RCC 7860 (cell line): ENCODE measurements at places on chromosomes 7 and 10.

GRCh38 chr10:119497243-119497642, 45.3 kb downstream of the RGS10 start:
- no peak for DNase-seq

GRCh38 chr7:42493436-42494198, 256.6 kb upstream of the GLI3 start:
- no peak for DNase-seq

DNA sequence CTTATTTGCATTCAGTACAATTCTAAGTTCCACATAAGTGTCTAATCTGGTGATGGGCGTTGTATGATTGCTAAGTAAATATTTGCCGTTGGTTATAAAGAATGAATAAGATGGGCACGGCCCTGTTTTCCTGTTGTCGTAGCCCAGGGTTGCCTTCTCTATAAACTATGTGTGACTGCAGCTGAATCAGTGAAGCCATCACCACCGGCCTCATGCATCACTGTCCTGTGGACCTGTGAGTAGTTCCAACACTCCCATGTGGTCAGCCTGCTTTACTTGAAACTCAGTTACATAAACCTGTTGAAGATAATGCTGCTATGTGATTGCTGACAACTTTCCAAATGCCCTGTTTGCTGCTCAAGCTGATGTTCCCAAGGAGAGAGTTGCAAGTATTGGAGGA, 21.6 kb upstream of the KLF6 start:
- DNase-seq, result peak; percentile 96

- no peak for DNase-seq
Measured at GRCh38 chr10:104067525-104067924, 18.2 kb downstream of the COL17A1 start.

DNA sequence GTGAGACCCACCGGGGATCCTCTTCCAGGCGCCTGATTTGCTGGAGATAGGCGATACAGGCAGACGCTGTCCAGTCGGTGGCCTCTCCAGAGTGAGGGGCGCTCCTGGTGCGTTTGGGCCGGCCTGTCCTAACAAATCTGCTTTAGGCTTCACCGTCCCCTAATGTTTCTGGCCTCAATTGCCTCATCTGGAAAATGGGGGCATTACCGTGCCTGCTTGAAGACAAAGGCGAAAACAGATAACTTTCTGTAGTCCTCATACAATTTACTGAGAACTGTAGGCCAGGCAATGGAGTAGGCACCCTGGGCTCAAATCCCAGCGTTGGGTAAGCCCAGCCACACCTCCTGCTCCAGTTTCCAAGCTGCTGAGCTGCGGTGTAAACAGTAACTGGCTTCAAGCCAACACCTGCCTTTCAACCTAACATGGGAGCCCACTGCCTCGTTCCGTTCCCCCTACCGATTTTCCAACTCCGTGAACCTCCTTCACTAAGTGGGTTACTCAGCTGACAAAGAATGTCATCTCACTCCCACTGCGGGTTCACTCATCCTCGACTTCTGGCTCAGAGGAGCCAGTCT, 589 bp upstream of the ZFAND4 start:
- DNase-seq, result no peak

- DNase-seq, result peak; percentile 100
Measured at GRCh38 chr10:46539596-46540411, 16.7 kb downstream of the GPRIN2 start.

DNA sequence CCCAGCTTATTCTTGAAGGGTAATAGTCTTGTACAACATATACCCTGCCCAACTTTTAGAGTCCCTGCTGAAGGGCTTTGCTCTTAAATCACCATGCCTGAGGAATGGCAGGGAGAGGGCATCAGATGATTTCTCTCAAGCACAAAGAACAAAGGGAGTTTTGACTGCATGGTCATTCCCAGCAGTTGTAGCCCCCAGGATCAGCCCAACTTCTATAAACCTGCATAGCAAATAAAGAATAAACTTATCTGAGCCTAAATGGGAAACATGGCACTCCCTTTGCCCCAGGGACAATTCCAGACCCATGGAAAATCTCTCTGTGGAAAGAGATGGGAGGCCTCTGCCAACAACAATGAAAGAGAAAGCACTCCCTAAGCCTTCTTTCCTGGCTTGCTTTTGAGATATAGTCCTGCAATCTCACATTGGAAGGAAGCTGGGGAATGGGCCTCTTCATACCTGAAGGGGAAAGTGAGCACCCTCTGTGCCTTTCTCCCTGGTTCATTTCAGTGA, 18.7 kb downstream of the CADPS2 start:
- no peak for DNase-seq

DNA sequence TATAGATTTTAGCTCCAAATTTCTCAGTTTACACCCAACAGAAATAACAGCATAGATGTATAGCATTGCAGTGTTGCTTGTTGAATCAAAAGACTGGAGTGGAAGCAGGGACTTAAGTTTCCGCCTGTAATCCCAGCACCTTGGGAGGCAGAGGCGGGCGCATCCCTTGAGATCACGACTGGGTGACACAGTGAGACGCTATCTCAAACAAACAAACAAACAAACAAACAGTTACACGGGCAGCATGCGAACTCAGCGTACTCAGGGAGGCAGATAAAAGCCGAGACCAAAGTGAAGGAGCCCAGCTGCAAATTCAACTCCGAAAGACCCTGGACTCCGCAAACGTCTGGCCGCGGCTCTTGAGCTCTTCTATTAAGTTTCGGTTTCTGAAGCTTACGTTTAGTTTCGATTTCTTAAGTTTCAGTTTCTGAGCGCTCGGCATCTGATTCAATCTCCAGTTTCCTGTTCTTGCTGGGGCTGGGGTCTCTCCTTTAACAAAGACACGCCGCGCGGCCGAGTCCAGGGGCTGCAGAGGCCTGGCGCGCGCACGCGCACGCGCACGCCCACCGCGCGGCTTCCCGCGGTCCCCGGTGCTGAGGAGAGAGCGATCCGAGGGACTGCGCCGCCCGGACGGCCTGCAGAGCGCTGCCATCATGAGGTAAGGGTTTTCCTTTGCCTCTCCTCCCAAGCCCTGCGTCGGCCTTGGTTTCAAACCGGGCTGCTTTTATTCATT, at the start of gene IFIT5:
IFIT5 (plus strand) TSS at position 423 of the 733 bp plus-strand sequence; CDS start at position 654, 231 bp downstream.
- DNase-seq, result peak; percentile 53

GRCh38 chr7:99363286-99363685, 11.2 kb upstream of the ARPC1B start:
- DNase-seq, result no peak
